ENCODE measurements at places on chromosomes 5 and 9.
A peak's percentile ranks its signal among the peaks of the same experiment; 100 is the strongest.

- DNase-seq = peak; percentile 38
Observed at GRCh38 chr5:57324181-57324580, 150.3 kb downstream of the GPBP1 start.

DNA sequence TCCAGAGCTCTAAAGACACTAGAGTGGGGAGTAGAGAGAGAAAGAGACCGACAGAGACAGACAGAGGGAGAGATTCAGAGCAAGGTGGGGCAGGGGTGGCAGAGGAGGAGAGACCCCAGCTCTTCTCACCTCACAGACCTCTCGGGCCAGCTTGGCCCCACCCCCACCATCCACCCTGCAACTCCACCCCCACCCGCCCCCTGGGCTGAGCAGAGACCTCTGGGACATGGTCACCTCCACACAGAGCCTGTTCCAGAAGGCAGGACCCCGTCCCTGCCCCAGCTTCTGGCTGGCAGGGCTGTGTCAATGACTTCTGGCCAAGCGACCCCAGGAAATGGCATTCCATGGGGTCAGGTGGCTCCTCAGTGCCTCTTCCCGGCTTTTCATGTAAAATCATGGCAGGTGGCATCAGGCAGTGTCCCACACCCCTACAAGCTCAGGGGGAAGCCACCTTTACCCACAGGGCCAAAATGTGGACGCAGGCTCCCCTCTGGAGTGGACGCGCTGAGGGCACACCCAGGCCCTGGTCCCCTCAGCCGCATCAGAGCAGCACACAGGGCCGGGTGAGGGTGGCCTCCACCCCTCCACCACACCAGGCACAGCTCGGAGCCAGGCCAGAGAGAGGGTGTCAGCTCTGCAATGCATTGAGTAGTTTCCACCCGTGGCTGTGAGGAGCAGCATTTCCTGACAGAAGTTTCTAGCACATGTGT, 131.2 kb upstream of the LPCAT1 start:
- DNase-seq = no peak

- DNase-seq = no peak
Observed at GRCh38 chr9:130627896-130628792, 36.2 kb upstream of the PRDM12 start.

DNA sequence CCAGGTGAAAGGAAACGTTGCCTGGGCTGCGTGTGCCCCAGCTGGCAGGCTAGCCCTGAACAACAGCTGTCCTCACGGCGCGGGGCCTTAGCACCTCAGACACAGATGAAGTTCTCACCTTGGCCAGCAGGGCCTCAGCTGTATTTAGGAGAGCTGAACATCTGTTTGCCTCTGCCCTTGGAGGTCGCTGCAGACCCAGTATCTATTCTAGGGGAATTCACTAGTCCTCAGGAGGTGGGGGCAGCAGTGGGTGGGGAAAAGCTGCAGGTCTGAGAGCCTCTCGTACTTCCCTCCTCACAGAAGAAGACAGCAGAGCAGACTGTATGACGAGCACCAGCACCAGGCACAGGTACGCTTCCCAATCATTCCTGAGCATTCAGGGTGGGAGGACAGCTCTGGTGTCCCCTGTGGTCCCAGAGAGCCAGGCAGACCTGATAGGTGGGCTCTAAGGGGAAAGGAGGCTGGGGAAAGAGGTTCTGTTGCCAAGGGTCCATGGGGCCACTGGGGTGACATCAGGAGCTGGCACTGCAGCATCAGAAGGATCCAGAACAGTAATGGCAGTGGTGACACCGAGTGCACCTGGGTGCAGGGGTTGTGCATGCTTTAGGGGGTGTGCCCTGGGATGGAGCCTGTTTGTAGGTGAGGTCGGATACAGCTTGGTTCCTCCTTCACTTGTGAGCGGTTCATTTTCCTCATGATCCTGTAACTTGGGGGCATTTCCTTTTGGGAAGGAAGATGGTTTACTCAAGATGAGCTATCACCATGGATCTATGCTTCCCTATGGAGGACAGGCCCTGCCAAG, 13.8 kb downstream of the CD74 start:
- DNase-seq = no peak

DNA sequence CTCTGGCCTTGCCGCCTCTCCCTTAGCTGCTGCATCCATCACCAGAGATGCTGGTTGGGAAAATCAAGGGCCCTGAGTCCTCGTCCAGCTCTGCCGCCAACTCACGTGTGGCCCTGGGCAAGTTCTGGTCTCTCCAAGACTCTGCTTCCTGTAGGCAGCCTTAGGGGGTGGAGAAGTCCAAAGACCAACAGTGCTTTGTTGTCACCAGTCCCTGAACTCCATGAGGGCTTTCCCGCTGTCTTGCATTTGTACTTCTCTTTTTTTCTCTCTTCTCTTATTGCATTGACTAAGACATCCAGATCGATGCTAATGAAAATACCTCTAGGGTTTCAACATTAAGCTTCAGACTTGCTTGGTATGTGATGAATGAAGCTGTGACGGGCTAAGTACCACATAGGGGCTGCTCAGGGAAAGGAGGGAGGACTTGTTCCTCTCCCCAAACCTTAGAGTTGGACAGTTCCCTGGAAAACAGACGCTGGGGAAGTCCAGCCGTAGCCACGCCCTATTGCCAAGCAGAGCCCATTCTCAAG, 63.7 kb upstream of the STXBP1 start:
- DNase-seq = no peak

DNA sequence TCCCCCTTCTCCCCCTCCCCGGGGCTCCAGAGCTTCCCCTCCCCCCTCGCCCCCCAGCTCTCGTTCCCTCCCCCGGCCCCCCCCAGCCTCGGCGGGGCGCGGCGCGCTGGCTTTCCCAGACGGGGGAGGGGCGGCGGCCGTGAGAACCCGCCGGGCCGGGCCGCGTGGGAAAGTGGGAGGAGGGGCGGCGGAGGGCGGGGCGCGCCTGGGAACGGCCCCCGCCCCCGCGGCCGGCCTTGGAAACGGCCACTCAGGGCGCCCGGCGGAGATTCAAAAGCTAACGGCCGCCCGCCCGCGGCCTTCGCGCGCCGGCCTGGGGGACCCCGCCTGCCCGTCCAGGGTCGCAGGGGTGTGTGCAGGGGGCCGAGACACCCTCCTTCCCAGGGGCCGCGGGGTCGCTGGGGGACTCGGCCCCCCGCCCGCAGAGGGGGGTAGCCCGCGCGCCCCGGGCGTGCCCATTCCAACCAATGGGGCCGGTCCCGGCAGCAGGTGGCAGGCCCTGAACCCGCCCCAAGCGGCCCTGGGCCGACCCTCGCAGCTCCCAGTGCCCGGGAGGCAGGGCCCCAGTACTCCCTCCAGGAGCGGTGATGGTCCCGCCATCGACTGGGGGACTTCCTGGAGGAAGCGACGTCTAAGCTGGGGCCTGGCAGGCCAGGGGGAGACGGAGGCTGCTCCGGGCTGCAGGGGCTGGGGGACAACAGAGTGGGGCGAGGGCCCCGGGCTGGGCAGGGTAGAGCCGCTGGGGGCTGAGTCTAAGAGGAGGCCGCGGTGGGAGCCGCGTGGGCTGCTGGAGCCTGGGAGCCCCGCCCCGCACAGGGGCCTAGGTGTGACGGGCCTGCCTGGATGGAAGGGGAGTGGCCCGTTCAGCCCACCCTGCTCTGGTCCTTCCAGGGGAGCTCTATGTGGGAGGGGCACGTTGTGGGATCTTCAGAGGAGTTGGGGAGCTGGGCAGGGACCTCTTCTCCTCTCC, 14.2 kb upstream of the NRARP start:
- no peak for DNase-seq

DNA sequence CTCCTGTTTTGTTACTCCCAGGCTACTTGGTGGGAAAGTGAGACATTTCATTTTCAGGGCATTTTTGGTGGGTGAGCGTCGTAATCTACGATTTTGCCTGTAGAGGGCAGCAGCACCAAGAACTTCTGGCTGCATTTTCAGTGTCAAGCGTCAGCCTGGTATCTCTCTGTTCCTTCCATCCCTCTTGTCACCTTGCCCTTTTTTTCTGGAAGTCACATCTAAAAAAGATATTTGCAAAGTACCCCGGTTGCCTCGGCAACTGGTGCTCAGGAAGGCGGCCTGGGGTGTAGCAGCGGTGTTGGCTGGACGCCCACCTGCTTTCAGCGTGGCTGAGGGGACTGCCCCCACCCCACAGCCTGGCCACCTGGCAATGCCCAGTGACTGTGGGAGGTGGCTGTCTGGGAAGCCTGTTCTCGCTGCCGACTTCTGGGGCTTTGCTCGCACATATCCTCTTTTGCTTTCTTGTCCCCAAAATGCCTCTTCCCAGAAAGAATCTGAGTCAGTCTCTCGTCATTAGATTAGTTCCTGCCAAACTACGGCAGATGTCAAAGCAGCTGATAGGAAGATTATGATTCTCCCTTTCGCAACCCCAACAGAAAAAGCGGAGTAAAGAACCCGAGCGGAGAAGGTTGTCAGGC, 84.5 kb downstream of the ACER2 start:
- DNase-seq = peak; percentile 51

DNA sequence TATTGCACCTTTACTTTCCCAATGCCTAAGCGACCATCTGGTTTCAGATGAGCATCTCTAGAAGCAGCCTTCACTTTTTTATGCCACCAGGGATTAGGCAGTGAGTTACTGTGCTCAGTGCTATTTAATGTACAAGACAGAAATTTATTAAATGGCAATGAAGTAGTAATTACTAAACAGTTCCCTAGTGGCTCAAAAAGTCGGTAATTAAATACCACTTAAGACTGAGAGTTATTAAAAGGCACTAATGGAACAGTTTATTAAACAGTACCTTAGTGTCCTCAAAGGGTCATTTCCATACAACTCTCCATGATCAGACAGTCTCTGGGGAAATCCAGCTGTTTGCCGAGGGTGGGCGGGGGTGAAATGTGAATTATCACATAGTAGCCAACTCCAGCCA, 42.3 kb downstream of the LHFPL2 start:
- DNase-seq = no peak

GRCh38 chr5:116806836-116807235, 232.2 kb upstream of the SEMA6A start:
- DNase-seq = peak; percentile 33

GRCh38 chr5:139901986-139902385, 106.4 kb downstream of the PSD2 start:
- no peak for DNase-seq

GRCh38 chr9:4662989-4663792, 1.1 kb downstream of the PLPP6 start:
- no peak for DNase-seq

DNA sequence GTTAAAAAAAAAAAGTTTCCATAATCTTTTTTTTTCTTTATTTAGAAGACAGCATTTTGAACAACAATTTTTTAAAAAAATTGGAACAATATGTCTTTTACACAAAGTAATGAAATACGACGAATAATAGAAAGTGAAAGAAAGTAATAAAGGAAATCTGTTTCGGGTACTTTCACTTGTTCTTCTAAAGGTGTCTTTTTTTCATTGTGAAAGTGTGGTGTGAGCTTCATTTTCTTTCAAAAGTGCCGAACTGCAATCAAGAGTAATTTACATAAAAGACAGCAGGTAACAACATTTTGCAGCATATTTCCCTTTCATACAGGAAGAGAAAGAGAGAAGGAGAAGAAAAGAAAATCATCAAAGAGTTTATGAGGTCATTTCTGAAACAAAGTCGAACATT, 159.7 kb upstream of the CDH12 start:
- DNase-seq = no peak

- DNase-seq = no peak
Observed at GRCh38 chr9:113511047-113511521, 47.6 kb downstream of the RGS3 start.

DNA sequence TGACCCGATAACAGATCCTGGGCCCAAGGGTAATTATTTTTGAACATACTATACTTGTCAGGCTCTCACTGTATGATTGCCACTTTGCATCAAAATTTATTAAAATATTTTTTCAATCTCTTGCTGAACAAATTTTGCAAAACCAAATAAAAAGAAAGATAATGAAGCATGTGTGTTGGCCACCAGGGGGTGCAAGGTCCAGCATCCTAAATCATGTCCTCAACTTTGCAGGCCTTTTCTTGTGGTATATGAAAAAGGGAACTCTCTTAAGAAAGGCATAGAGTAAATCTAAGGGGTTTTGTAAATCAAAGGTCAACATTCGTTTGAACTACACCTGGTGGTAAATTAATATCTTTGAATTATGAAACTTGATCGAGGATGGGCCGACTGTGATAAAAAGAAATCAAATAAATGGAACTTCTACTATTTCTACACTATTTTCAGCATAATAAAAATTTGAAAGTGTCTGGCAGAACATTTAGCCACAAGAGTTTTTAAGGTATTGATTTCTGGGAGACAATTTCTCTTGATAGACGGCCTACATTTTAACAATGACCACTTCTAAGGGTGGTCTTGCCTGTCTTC, 676.5 kb downstream of the DMRTA1 start:
- DNase-seq = peak; percentile 4

- no peak for DNase-seq
Observed at GRCh38 chr5:6187501-6187900, 190.8 kb downstream of the MED10 start.

- no peak for DNase-seq
Observed at GRCh38 chr9:20538956-20539355, 83.3 kb downstream of the MLLT3 start.

- no peak for DNase-seq
Observed at GRCh38 chr5:166441-167372, 24.6 kb upstream of the LRRC14B start.

DNA sequence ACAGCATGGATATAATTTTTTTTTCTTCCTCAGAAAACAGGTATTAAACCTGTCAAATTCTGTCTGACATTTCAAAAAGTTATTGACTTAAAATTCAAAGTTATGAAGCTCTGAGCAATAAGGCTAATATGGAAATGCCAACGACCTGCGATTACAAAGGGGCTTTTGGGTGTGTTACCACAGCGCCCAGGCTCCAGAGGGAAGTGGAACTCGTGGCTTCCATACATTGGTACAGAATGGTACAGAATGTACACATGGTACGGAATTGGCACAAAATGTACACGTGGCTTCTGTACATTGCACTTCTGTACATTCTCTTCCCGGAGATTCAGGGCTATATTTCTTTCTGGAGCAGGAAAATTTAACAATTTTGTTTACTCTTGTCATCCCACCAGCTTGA, 225.1 kb upstream of the TBCA start:
- DNase-seq = no peak

- no peak for DNase-seq
Observed at GRCh38 chr9:124038790-124039633, 27.4 kb downstream of the LHX2 start.

GRCh38 chr5:79824444-79824843, 134.8 kb downstream of the CMYA5 start:
- DNase-seq = no peak

GRCh38 chr5:174503086-174503460, 221.3 kb upstream of the MSX2 start:
- DNase-seq = no peak

- DNase-seq = no peak
Observed at GRCh38 chr5:162091336-162091735, 23.8 kb downstream of the GABRG2 start.

- no peak for DNase-seq
Observed at GRCh38 chr9:35771943-35772342, 17.9 kb upstream of the MSMP start.
